Naive thymus-derived CD4-positive, alpha-beta T cell (primary cell): ENCODE measurements at places on chromosomes 7 and 10. TPM values are rescaled to one million over a fixed set of nuclear protein-coding genes. Genes with fewer than 3 reads are reported as not detected.

GRCh38 chr10:131982796-131983195, 1.1 kb upstream of the BNIP3 start:
- H3K4me3 ChIP-seq, result peak overlapping the region; percentile 60
- no peaks in the 10 kb centered on the region for H3K36me3 ChIP-seq
- DNase-seq, result no peak

GRCh38 chr10:36303896-36304295, 661.8 kb upstream of the FZD8 start:
- H3K4me3 ChIP-seq, result no peak overlapping the region
- no peaks in the 10 kb centered on the region for H3K36me3 ChIP-seq
- no peak for DNase-seq
- H3K4me1 ChIP-seq, result no peaks in the 10 kb centered on the region
- no peak overlapping the region for H3K27ac ChIP-seq

DNA sequence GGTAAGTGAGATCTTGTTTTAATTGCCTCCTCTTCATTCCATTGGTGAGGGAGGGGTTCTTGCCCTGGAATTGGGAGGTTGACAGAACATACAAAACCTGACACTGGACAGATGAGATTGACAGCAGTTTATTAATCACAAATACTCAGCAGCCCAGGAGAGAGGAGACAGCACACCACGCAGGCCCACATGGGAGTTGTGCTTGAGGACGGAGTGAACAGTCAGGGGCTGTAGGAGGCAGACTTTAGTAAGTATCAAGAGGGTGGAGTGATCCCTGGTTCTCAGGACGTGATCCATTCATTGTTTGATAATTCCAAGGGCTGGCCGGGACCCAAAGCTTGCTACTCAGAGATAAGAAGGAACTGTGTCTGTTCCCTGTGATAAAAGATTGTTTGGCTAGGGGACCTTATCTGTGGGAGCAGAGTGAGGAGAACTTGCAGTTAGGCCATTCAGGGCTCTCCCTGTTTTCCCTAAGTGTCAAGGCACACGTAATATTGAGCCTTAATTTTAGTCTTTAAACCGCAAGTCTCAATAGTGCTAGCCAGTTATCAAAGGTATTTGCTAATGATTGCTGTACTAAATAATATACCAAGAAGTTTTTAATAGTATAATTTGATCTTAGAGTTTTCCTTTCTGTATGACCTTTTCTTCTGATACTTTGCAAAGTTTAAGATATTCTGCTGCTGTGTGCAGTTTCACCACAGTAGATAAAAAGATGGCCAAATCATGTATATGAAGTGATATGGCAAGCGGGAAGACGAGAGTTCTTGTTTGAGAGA, 14.5 kb downstream of the CAPZA2 start:
- no peaks in the 10 kb centered on the region for H3K36me3 ChIP-seq
- H3K4me3 ChIP-seq, result no peak overlapping the region
- no peak overlapping the region for H3K27ac ChIP-seq
- no peaks in the 10 kb centered on the region for H3K27me3 ChIP-seq
- H3K4me1 ChIP-seq, result peaks cover 32% of the 10 kb centered on the region
- DNase-seq, result no peak

- no peak for DNase-seq
- H3K36me3 ChIP-seq, result no peaks in the 10 kb centered on the region
- no peak overlapping the region for H3K27ac ChIP-seq
- H3K4me1 ChIP-seq, result no peaks in the 10 kb centered on the region
- no peaks in the 10 kb centered on the region for H3K27me3 ChIP-seq
- H3K4me3 ChIP-seq, result no peak overlapping the region
Measured at GRCh38 chr10:86206240-86206579, 160.4 kb downstream of the GRID1 start.

HPS6 gene
- total RNA-seq, result 13.8 TPM

DNA sequence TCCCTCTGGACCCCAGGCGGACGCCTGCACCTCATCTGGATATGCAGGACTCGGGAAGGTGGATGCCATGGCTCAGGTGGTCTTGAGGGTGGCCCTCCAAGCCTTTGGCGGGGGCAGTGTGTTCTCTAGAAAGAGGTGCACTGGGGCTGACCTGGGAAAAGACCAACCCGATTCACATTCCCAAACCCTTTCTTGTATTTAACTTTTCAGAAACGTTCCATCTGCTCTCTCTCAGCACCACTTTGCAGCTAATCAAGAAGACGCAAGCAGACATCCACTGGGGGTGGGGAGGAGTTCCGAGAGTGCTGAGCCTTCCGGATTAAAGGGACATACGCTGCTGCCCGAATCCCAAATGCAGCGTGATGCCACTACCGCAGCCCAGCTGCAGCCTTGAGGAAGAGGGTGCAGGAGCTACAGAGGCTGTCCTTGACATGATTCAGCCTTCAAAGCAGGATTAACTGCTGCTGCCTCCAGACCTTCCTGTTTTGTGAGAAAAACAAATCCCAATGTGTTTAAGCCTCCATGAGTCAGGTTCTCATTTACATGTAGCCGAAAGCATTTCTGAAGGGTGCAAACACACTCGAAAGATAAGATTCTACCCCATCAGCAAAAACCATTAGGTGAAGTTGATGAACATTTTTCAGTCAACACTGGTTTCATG, 39.9 kb downstream of the RBM17 start:
- H3K4me3 ChIP-seq, result no peak overlapping the region
- DNase-seq, result no peak
- no peaks in the 10 kb centered on the region for H3K36me3 ChIP-seq
- peaks cover 11% of the 10 kb centered on the region for H3K4me1 ChIP-seq
- H3K27me3 ChIP-seq, result no peaks in the 10 kb centered on the region
- H3K27ac ChIP-seq, result no peak overlapping the region

DNA sequence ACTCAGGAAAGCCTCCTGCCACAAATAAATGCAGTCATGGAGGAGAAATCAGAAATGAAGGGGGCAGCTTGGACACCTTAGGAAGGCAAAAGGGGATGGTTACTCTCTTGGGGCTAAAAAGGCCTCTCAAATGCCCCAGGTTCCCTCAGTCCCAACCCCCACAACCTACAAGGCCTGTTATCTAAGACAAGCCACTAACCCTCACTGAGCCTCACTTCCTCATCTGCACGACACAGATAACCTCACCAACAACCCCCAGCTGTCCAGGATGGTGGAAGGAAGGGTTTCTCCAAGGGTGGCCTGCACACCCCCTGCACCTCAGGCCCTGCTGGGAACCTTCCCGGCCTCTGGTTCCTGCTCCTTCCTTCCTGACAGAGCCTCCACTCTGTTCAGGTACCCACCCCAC, 29.2 kb downstream of the SORBS1 start:
- H3K4me1 ChIP-seq, result no peaks in the 10 kb centered on the region
- no peak overlapping the region for H3K4me3 ChIP-seq

DNA sequence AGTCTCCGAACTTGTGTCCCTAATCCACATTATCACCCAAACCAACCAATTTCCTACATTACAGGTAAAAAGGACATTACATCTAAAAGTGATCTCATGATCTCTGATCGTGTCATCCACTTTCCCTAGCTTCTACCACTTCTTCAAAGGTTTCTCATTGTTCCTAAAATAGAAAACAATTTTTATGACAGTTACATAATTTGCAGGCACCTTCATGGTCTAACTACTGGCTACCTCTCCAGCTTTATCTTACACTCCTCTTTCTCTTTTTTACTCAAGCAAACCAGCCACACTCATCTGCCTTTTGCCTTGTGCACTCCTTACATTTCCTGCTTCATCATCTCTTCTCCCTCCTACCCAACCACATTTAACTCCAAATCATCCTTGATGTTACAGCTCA, 886.7 kb upstream of the SORCS1 start:
- H3K27ac ChIP-seq, result no peak overlapping the region
- no peaks in the 10 kb centered on the region for H3K27me3 ChIP-seq
- no peaks in the 10 kb centered on the region for H3K4me1 ChIP-seq
- no peak for DNase-seq

COL13A1 gene
- total RNA-seq, result not detected in 2 replicates

GRCh38 chr10:33535866-33536265, 201.4 kb upstream of the NRP1 start:
- no peaks in the 10 kb centered on the region for H3K27me3 ChIP-seq
- no peaks in the 10 kb centered on the region for H3K4me1 ChIP-seq
- DNase-seq, result no peak
- H3K27ac ChIP-seq, result no peak overlapping the region

PIK3AP1 gene
- 6.3 and 6.9 TPM in 2 replicates for total RNA-seq

SRGN gene
- total RNA-seq, result 71.0 TPM

GRCh38 chr10:45581582-45582385, 90.8 kb downstream of the ZFAND4 start:
- no peaks in the 10 kb centered on the region for H3K36me3 ChIP-seq
- H3K27me3 ChIP-seq, result no peaks in the 10 kb centered on the region
- H3K4me1 ChIP-seq, result peaks cover 12% of the 10 kb centered on the region
- no peak for DNase-seq
- peak overlapping the region; percentile 78 for H3K27ac ChIP-seq
- no peak overlapping the region for H3K4me3 ChIP-seq

PARD3 gene
- total RNA-seq, result 0.27 TPM

SYT15 gene
- 1.5 TPM for total RNA-seq

DNA sequence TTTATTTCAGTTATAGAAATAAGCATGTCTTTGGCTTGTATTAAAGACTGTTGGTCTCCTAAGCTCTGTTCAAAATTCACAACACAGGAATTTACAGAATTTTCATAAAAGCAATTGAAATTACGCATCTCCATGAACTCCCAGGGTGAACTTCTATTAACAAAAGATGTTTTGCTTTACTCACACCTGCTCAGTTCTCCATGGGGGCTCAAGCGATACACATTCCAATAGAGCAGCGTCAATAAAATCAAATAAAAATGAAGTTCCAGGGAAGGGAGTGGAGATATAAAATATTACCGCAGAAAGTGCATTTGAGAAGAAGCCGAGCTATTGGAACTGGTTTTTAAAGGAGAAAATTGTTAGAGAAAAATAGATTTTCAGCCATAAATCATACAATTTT, 41.5 kb upstream of the ZNF438 start:
- no peak overlapping the region for H3K4me3 ChIP-seq
- no peaks in the 10 kb centered on the region for H3K27me3 ChIP-seq
- no peak overlapping the region for H3K27ac ChIP-seq
- no peaks in the 10 kb centered on the region for H3K4me1 ChIP-seq

- no peaks in the 10 kb centered on the region for H3K27me3 ChIP-seq
- H3K36me3 ChIP-seq, result no peaks in the 10 kb centered on the region
- H3K4me1 ChIP-seq, result peaks cover 12% of the 10 kb centered on the region
- no peak overlapping the region for H3K4me3 ChIP-seq
Measured at GRCh38 chr10:102678842-102679289, 34.6 kb downstream of the TRIM8 start.

DNA sequence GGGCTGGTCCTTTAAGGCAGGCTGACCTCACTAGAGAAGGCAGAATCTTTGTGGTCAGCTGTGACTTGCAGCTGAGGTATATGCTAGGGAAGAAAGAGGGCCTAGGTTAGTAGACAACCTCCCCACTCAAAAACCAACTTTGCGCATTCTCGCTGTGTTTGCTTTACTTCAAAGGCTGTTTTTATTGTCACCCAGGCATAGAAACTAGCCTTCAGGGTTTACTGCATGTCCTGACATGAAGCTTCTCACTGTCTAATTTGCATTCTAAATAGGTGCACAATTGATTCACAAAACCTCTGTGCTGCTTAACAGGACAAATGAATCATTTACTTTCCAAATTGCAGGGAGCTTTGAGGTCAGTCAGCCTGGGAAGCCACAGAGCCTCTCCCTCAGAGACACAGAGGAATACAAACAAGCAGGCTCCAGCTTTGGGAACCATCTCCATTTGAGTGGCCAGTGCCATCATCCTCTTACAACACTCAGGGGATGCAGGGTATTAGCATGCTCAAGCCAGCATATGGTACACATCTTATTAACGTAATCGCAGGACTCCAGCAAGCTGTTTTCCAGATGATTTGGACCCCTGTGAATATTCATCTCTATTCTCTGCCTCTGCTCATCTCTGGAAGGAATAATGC, 596.4 kb upstream of the GHITM start:
- no peaks in the 10 kb centered on the region for H3K4me1 ChIP-seq
- no peak overlapping the region for H3K27ac ChIP-seq
- DNase-seq, result no peak
- no peaks in the 10 kb centered on the region for H3K36me3 ChIP-seq
- H3K4me3 ChIP-seq, result no peak overlapping the region
- H3K27me3 ChIP-seq, result no peaks in the 10 kb centered on the region

NSUN6 gene
- total RNA-seq, result 51.8 TPM

DNA sequence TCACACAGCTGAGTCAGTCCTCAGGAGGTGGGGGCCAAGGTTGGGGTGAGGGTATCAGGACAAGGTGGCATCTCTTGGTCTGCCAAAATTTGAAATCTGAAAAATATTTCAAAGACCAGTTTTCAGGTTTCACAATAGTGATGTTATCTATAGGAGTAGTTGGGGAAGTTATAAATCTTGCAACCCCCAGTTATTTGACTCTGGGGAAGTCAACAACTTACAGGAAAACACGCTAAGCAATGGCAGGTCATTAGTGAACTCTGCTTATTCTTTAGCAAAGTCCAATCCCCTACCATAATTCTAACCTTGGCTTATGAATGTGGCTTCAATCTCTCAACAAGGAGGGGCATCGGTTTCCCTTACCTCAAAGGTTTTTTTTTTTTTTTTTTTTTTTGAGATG, 94.9 kb downstream of the MARCHF5 start:
- H3K36me3 ChIP-seq, result no peaks in the 10 kb centered on the region
- no peak overlapping the region for H3K4me3 ChIP-seq
- DNase-seq, result no peak
- H3K27ac ChIP-seq, result no peak overlapping the region

FKBP14 gene
- 4.0 TPM for total RNA-seq

CACUL1 gene
- 43.3 TPM for total RNA-seq

GRCh38 chr7:139035586-139036353, at the start of gene ZC3HAV1L:
ZC3HAV1L (minus strand) TSS chr7:139036042; CDS start chr7:139036017, 25 bp downstream.
- H3K36me3 ChIP-seq, result no peaks in the 10 kb centered on the region
- H3K4me3 ChIP-seq, result peak within 1 kb of the TSS; percentile 55
- no peaks in the 10 kb centered on the region for H3K4me1 ChIP-seq
- DNase-seq, result peak; percentile 77
- no peak within 1 kb of the TSS for H3K27ac ChIP-seq

ELN gene
- not detected for total RNA-seq

CLDN4 gene
- total RNA-seq, result not detected

- H3K36me3 ChIP-seq, result no peaks in the 10 kb centered on the region
- H3K4me1 ChIP-seq, result no peaks in the 10 kb centered on the region
- DNase-seq, result no peak
- H3K27ac ChIP-seq, result no peak overlapping the region
Measured at GRCh38 chr10:96319754-96320474, 15.7 kb downstream of the DNTT start.

GRCh38 chr7:148721390-148721789, 22.7 kb downstream of the CUL1 start:
- H3K36me3 ChIP-seq, result no peaks in the 10 kb centered on the region
- H3K4me1 ChIP-seq, result peaks cover 38% of the 10 kb centered on the region
- no peak for DNase-seq
- H3K27me3 ChIP-seq, result no peaks in the 10 kb centered on the region
